ENCODE measurements at places on chromosomes 2 and 18.
A peak's percentile ranks its signal among the peaks of the same experiment; 100 is the strongest.

DNA sequence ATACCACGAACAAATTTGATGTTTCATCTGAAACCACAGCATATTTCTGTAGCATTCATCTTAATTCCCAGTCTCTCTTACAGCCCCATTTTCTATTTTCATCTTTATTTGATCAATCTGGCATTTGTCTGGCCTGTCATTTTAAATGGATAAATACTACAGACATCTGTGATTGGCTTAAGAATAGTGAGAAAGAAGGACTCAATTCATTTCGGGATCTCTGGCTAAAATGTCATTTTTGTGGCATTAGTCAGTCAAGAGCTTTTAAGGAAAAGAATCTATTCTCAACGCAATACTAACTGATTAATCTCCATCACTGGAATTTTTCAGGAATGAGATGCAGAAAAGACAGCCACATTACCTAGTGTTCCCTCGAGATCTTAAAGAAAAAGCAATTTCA lies 585.9 kb downstream of the IRS1 start:
- DNase-seq = no peak

DNA sequence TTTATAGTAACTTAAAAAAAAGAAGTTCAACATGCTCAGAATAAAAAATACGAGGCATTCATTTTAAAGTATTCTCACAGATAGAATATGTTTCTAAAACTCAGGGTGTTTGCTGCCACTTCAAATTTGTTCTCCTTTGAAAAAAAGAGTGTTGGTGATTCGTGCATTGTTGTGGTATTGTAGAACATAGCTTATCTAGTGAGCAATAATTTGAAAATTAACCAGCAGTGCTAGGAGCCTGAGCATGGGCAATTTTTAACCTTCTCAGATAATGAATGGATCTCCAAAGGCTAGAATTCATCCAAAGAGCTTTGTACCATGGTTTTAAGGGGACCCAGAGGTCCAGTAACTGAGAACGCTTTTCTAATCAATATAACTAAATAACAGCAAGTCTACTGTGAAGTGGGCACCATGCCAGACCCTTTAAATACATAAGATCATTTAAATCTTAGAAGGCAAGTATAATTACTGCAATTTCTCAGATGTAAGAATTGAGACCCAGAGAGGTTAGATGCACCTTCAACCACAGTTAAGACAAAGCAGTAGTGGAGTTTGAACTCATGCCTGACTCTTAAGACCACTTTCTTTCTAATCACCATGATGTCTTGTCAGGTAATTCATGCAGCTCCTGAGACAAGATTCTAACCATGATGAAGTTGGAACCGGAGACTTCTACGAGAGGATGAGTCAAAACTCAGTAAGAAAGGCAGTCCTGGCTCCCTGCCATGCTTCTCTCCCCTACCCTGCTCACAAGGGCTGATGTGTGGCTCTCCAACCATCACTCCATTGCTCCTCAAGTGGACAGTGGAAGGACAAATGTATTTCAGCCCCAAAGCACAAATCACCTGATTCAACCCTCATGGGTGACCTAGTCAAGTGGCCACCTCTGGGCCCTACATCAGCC lies 3.4 kb downstream of the CYRIA start:
- DNase-seq = no peak

- no peak for DNase-seq
Observed at GRCh38 chr2:49146401-49146800, 7.9 kb downstream of the FSHR start.

GRCh38 chr2:62304429-62305417 lies 108.8 kb downstream of the B3GNT2 start:
- no peak for DNase-seq

GRCh38 chr2:240248721-240249422 lies 108.4 kb upstream of the OTOS start:
- no peak for DNase-seq

- DNase-seq = no peak
Observed at GRCh38 chr18:51077217-51077616, 47.2 kb downstream of the SMAD4 start.

DNA sequence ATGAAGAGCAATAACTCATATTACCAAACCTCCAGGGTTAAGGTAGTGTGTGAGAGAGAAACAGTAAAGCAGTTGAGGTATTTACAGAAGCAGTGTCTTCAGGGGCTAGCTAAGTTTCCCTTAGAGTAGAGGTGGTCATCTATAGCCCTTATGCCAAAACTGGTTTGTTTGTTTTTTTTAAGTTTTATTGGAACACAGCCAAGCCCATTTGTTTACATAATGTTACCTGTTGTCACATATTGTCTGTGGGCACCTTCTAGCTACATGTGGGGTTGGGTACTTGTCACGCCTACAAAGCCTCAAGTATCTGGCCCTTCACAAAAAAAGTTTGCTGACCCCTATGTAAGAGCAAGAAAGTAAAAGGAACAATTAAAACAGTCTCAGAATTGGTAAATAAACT lies 39.4 kb downstream of the ACTR2 start:
- DNase-seq = no peak

- no peak for DNase-seq
Observed at GRCh38 chr18:14936313-14936712, 188.3 kb downstream of the ANKRD30B start.

DNA sequence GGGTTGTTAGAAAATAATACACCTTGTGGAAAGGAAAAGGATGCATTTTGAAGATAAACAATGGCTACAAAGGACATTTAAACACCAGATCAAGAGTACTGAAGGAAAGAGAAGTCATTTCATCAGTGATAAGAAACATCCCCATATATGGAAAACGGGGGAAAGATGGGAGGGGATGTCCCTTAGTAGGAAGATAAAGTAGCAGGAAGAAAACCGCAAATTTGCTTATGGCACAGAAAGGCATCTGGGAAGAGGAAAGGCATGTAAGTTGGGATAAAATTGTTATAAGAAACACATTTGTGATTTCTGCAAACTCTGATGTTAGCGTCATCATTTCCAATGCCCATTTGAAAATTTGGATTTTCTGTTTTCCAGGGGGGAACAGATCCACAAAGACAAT lies 10.5 kb upstream of the LYPD1 start:
- no peak for DNase-seq

- no peak for DNase-seq
Observed at GRCh38 chr2:40434731-40435271, 17.1 kb downstream of the SLC8A1 start.

DNA sequence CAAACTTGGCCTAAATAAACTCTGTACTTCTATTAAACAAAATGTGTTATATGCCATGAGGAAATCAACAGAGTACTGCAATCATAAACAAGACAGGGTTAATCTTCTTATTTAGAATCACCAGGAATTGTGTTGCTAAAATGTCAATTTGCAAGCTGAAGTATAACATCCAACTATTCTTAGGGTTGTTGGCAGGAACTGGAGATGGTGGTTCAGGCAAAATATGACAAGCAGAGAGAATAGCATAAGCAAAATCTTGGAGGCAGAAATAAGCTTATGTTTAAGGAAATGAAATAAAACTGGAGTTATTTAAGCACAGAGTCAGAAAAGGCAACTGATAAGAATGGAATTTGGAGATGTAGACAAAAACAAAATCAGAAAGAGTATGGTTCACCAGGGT lies 463.8 kb upstream of the SLC8A1 start:
- DNase-seq = no peak

GRCh38 chr2:59322005-59322404 lies 1080.9 kb upstream of the FANCL start:
- DNase-seq = no peak

GRCh38 chr2:204441316-204441715 lies 104.0 kb upstream of the PARD3B start:
- DNase-seq = no peak

DNA sequence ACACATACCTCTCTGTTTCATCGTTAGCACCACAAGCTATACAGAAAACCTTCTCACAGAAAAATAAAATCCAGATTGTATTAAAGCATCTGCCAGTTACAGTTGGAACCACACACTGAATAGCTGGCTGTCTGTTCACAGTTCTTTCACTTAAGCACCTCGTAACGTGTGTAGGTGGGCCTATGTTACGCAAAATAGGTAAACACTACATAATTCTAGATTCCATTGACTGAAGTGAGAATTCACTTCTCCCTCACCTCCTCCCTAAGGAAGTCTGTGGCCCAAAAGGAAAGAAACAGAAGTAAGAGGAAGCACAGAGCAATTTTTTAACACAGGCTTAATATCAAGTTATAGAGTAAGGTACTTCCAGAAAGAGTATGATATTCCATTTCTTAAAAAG lies 24.9 kb downstream of the PELI1 start:
- no peak for DNase-seq

DNA sequence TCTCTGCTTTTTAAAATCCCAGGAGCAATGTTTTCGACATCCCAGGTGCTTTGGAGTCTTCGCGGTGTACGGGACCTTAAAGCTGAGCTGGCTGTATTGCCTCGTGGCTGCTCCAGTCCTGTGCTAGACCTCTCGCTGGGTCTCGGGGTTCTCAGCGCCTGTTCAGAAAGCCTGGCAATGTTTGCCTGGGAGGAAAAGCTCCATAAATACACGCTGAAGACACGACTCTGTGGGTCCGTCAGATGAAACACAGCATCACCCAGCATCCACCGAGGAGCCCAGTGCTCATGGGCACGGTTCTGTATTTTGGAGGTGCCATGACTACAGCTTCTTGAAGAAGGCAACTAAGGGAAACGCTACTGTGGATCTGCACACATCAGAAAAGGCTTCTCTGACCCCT lies 21.6 kb downstream of the MBP start:
- DNase-seq = no peak

DNA sequence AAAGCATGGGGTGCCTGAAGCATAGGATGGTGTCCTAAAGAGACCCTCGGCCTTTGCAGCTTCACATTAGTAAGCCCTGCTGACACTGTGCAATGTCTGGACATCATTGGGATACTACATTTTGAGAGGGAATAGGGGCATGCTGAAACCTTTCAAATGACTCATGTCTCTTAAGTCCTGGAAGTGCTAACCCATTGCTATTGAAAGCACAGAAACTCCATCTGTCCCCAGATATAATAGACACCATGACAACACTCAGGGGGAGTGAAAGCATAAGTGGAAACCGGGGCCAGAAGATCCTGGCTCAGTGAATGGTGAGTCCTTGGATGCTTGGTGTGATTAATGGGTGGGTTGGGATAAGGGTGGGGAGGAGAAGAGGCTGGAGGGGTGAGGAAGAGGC lies 595.5 kb upstream of the ID2 start:
- DNase-seq = no peak

GRCh38 chr2:71524476-71524875 lies 71.1 kb downstream of the DYSF start:
- DNase-seq = no peak

DNA sequence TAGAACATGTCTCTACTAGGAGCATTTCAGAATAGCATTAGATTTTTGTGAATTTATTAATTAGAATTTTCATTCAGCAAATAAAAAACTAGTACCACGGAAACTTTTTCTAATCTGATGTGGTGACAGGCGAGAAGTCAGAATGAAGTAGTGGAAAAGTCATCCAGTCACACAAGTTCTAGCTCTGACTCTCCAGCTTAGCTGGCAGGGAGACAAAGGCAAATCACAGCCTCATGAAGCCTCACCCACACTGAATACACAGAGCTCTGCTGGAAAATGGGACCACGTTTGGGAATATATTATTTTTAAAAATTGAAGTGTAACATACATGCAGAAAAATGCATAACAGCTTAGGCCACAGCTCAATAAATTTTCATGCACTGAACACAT lies 86.1 kb downstream of the L3MBTL4 start:
- DNase-seq = no peak

DNA sequence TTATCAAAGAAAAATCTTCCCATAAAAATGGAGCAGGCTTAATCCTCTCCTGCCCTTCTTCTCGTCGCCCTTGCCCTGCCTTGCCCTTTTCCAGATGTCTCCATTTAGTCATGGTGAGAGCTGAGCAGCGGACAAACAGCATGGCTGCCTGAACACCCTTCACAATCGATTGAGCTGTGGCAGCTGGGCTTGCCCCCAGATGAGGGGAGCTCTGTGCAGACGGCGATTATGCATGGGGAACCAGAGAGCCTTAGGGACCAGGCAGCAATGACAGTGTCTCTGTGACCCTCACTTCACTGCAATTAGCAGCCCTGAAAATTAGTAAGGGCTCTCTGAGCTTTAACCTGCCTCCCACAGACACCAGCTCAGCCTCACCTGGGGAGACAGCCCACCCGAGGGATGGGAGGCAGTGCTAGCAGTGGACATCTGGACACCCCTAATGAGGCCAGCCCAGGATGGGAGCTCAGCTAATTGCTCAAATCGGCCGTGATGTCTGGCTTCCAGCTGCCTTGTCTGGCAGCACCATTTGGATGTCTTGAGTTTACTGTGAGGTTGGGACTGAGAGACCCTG lies 365.7 kb downstream of the TNS1 start:
- DNase-seq = no peak

GRCh38 chr2:173963323-173963816 lies 1.8 kb downstream of the SP3 start:
- peak; percentile 43 for DNase-seq

DNA sequence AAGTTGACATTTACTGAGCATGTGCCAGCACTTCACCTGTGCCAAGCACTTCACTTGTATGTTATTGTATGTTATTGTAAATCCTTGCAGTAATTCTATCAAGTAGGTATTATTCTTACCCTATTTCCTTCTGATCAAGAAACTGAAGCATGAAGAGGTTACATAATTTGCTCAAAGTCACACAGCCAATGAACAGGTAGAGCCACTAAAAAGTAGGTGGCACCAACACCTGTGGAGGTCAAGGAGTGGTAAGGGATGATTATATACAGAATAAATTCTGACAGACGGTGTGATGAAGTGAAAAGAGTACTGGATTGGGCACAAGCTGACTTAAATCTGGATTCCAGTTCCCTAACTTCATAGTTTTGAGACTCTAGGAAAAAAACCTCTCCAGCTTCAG lies 71.0 kb downstream of the SPIRE1 start:
- DNase-seq = no peak

DNA sequence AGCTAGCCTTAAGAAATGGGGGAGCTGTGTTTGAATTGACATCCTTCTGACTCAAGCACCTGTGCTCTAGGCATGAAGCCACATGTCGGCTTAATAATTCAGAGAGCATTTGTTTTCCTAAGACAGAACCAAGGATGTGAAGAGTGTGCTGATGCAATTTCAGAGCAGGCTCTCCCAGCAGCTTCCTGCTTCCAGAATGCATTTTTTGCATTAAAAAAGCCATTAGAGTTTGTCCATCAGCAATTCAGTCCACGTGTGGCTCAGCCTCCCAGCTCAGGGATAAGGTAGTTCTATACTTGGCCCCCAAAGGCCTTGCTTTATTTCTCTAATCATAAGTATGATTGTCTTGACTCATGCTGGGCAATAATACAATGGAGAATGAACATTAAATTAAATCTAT lies 37.7 kb downstream of the DOCK10 start:
- DNase-seq = no peak

DNA sequence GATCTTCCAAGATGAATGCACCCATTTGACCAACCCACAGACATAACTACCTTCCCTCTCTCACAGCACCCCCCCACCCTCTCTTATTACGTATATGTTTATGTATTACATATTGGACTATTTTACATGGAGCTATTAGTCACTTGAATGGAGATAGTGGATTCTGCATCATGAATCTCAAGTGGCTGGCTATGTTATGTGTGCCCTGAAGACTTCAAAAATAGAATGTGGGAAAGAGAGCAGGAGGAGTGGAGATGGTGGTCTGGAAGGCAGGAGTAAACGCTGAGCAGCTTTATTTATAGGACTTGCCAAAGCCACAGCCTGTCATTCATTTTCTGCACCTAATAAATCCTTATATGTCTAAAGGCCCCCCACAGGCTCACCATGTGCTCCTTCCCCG lies 4.9 kb downstream of the ANTXR1 start:
- no peak for DNase-seq
